ENCODE measurements at places on chromosomes 2 and 18.

GRCh38 chr2:63446658-63447057, 141.6 kb downstream of the WDPCP start:
- DNase-seq, result no peak

DNA sequence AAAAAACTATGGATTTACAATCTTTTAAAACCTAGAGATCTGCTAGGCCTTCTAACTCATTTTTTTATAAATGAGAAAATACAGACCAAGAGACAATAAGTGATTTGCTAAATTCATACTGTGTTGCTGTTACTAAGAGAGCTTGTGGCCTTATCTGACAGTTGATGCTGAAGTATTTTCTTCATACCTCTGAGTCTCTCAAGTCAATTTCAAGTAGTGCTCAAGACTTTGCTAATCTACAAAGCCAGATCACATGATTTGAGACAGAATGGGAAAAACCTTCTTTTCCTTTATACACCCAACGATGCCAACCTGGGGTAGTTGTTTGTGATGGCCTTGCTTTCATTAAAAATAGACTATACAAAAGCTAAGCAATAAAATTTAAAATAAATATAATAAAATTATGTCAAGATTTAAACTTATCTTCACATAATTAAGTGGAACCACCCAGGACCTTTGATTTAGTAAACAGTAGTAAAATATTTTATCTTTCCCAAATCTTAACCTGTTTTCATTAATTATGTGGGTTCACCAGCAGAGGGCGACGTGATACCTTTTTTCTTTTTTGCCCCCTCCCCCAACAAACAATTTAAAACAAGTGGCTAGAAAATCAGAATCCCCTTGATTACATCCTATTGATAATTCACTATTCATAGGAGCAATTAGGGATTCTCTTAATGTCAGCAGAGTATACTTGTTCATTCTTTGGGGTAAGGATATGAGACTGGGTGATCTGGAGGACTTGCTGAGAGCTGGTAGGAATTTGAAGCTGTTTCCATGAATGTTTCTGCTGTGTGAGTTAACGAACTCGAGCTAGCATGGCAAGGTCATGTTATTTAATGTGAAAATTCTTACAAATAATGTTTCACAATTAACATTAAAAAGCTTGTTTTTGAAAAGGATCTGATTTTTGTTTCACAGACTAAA, 49.6 kb upstream of the SLC5A7 start:
- DNase-seq, result peak; percentile 40

GRCh38 chr18:55497825-55498403, 90.1 kb downstream of the TCF4 start:
- DNase-seq, result no peak

GRCh38 chr2:182625814-182626213, 90.2 kb upstream of the DNAJC10 start:
- DNase-seq, result no peak

DNA sequence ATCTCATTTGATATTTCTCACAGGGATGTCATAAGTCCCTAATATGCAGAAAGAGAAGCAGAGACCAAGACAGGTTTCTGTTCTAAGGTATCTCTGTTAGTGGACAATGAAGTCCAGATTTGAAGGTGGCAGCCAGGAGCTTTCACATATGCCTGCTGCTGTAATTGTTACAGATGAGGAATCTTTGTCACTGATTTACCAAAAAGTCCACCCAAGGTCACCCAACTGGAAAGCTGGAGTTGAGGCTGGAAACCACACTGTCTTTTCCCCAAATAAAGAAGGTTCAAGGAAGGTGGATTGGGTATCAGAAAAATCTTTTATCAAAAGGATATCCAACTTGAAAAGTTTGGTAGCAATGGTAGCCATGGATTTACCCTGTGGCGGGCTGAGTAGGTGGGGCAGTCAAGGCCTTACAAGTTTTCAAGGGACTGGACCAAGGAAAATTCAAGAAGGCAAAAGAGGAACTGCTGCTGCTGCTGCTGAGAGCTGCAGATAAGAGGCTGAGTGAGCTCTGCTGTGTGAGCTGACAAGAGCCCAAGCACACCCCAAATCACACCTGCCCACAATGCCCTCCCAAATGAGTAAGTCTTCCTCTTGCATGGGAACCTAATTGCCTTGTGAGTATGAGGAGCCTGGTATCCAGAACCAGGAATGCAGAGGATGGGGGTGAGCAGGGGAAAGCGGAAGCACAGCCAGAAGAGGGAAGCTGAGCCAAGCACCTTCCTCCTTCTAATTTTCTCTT, 241.2 kb downstream of the ANAPC1 start:
- DNase-seq, result no peak

- no peak for DNase-seq
Measured at GRCh38 chr2:124121106-124121505, 96.0 kb downstream of the CNTNAP5 start.

DNA sequence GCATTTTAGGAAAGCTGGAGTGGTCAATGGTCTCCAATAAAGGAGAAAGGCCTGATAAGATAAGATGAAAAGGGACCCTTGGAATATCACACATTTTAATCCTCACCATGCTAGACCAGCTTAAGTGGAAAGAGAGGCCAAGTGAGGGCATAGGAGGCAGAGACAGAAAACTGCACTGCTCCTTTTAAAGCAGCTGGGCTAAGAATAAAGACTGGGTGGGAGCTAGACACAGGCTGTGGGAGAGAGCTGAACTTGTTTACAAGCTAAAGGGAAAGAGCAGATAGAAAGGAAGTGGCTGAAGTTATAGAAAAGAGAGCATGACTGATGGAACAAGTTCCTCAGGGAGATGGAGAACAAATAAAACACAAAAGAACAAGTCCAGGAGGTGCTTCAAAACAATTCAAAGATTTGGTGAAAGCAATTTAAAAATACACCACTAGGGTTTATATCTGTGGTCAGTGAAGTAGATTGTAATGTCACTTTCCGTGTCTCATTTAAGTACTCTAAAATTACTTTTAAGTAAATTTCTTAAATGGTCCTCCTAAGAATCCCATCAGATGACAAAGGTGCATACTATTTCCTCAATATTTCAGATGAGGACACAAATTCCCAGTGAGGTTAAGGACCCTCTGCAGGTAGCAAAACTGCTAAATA, 7.5 kb downstream of the COL5A2 start:
- no peak for DNase-seq

- DNase-seq, result no peak
Measured at GRCh38 chr2:231111987-231112386, 12.9 kb downstream of the HTR2B start.

DNA sequence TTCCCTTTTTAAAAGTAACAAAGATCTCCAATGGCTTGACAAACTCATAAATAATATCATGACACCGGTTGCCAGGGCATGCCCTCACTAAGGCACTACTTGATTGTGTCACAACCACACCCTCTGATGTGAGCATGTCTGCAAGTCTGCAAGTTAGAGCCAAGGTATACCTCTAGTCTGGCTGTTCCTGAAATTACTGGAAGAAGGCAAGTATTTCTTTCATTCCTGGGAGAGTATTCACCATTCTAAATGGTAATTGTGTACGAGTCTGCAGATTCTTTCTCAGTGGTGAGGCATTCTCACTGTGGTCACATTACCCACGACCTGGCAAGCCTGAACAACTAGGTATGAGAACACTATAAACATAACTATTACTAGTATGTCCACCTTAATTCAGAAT, 25.7 kb upstream of the RNU4ATAC start:
- no peak for DNase-seq

- no peak for DNase-seq
Measured at GRCh38 chr18:49015886-49016647, 65.3 kb upstream of the SMAD7 start.

DNA sequence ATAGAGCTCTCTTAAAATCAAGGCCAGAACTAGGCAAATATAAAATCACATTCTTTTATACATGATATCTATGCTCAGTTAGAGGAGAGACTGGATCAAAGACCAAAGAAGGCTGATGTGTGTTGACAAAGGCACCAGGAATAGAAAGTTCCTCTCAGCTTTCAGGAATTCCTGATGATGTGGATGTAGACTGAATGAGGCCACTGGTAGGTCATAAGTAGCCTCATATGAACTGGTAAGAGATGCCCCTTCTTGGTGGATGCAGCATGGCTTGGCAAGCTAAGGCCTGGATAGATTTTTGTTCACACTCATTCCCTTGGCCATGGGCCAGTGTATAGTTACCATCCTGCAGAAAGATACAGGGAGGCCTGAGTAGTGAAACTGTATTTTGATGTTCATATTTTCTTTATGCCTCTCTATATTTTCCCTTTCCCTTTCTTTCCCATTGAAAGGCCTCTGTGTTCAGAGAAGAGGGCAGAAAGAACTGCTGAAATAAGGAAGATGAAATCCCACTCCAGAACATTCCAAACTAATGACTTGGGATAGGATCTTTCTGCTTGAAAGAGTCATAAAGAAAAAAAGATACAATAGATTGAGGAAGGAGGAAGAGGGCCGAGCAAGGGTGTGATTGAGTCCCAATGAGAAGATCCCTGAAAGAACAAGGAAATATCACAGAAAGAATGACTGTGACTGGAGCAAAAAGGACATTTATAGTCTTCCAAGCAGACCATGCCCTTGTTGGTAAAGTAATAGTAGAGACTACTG, 2182.7 kb upstream of the PIK3C3 start:
- DNase-seq, result no peak

DNA sequence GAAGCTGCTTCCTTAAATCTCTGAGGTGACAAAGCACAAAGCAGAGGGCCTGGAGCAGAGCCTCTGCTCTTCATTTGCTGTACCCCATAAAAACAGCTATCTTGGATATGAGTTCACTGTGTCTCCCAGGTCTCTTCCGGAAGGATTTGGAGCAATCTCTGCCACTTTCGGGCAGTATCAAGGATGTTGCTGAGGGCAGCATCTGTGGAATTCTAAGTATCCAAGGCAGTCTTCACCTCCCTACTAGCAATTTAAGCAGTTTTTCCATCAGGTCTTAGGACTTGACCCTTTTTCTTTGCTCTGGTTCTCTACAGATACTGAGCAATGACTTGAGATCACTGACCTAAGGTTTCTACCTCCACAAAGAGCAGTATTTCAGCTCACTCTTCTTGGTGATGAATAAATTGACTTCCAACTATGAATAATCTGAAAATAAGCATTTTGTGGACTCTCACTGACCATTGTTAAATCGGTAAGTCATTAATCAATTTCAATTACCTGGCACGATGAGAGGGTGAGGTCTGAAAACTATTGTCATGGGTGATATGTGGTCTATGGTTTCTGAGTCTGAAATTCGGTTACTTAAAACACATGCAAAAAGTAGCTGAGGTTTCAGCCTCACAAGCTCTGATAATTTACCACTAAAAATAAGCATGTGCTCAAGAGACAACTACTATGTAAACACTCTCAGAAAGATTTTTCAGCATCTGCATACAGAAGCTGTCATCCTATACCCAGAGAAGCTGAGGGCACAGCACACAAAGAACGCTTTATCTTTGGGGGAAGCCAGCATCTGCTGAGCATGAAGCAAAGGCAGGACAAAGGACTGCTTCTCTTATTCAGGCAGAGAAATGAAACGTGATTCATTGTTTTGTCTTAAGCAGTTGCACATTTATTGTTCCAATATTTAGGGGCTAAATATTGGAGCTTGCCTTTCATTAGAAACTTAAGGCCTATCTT, 32.1 kb upstream of the SPATS2L start:
- DNase-seq, result peak; percentile 89

- DNase-seq, result no peak
Measured at GRCh38 chr2:34104601-34105000, 505.5 kb upstream of the FAM98A start.

DNA sequence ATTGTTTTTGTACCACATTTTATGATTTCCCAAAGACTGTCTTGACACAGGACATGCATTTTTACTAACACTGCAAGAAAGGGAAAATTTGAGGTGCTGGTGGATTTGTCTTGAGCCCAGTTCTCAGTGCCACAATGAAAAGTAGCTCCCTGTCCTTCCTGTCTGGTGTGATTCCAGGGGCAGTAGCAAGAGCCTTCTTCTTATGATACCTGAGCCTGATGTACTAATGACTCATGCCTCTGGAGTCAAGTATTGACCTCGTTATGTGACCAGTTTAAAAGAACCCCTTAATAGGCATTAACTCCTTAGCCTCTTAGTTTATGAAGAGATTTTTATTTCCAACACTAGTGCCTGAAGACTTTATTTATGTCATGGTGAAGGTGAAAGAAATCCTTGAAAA, 728.6 kb downstream of the SLC4A3 start:
- no peak for DNase-seq

- no peak for DNase-seq
Measured at GRCh38 chr2:231472816-231473215, 8.5 kb upstream of the NCL start.

DNA sequence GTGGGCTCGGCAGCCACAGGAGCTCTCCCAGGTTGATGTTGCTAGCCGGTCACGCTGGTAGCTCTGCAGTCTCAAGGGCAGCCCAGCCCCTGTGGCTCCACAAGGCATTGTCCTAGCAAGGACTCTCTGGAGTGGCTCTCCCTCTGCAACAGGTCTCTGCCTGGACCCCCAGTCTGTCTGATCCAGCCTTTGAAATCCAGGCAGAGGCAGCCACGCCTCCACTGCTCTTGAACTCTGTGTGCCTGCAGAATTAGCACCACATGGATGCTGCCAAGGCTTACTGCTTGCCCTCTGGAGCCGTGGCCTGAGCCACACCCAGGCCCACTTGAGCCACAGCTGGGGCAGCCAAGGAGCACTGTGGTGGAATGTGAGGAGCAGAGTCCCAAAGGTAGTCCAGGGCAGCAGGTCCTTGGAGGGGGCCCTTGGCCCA, 43.0 kb upstream of the FAHD2A start:
- DNase-seq, result no peak

DNA sequence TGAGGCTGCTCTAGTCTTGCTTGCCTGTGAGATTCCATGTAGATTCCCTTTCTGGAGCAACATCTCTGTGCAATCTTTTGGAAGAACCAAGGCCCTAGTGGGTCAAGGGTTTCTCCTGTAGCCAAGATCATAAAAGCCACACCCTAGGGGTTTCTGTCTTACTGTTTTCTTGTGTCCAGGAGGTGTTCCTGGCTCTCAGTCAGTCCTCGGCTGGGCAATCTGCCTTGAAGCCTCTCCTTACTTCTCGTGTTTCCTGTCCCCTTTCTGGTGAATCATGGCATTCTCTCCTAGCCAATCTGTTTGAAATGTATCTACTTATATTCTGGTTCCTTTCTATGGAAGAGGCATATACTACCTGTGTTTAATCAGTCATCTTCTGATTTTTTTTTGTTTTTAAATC, 484.8 kb upstream of the UBE2E3 start:
- no peak for DNase-seq

- no peak for DNase-seq
Measured at GRCh38 chr18:1039421-1039820, 134.8 kb downstream of the ADCYAP1 start.

GRCh38 chr2:43329637-43330036, 103.2 kb upstream of the ZFP36L2 start:
- no peak for DNase-seq

GRCh38 chr18:44123743-44124142, 556.9 kb upstream of the SETBP1 start:
- no peak for DNase-seq
